ENCODE measurements at places on chromosomes 2 and 18.

DNA sequence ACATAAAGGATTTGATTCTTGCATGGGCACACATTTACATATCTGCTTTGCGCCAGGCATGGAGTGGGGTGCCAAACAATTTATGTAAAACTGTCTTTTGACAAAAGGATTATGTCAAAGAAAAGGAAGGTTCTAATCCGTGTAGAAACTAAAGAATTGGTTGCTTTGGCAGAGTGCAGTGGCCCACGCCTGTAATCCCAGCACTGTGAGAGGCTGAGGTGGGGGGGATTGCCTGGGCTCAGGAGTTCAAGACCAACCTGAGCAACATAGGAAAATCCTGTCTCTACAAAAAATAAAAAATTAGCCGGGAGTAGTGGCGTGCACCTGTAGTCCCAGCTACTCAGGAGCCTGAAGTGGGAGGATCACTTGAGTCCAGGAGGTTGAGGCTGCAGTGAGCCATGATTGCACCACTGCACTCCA lies 1.1 kb upstream of the MTERF4 start:
- no peak for DNase-seq

- no peak for DNase-seq
These were observed 5.4 kb upstream of the CERKL start for GRCh38 chr2:181662287-181662686.

- no peak for DNase-seq
These were observed 132.5 kb downstream of the CSRNP3 start for GRCh38 chr2:165601928-165602521.

DNA sequence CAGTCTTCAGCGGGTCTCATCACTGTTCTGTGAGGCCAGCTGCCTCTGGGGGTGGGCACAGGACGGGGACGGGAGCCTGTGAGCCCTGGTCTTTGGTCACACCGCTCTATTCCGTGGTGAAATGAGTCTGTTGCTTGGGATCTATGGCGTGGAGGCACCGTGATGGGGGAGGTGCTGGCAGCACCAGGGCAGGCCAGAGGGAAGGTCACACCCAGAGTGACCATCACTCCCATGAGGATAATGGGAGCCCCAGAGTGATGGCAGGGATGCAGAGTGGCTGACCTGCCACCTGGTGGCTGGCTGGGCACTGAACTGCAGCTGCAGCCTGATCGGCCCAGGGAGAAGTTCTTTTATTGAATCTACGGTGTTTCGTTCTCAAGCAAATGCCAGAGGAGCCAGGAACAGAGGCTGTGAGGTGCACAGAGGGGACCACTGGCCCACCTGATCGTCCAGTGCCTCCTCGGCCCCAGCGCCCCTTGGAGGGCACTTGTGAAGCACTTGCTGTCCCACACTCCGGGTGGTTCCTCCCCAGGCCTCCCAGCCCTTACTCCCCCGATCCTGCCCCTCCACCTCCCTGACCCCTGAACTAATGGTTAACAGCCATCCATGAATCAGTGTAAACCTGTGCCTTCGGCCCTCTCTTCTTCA lies 17.9 kb downstream of the KCNIP3 start:
- no peak for DNase-seq

GRCh38 chr2:189109921-189110397 lies 69.6 kb downstream of the COL5A2 start:
- DNase-seq, result no peak

GRCh38 chr2:126876631-126877030 lies 22.1 kb upstream of the TEX51 start:
- no peak for DNase-seq

GRCh38 chr18:45267622-45268021 lies 347.7 kb upstream of the SLC14A2 start:
- no peak for DNase-seq

- DNase-seq, result no peak
These were observed 202.8 kb upstream of the TWIST2 start for GRCh38 chr2:238645095-238645494.

DNA sequence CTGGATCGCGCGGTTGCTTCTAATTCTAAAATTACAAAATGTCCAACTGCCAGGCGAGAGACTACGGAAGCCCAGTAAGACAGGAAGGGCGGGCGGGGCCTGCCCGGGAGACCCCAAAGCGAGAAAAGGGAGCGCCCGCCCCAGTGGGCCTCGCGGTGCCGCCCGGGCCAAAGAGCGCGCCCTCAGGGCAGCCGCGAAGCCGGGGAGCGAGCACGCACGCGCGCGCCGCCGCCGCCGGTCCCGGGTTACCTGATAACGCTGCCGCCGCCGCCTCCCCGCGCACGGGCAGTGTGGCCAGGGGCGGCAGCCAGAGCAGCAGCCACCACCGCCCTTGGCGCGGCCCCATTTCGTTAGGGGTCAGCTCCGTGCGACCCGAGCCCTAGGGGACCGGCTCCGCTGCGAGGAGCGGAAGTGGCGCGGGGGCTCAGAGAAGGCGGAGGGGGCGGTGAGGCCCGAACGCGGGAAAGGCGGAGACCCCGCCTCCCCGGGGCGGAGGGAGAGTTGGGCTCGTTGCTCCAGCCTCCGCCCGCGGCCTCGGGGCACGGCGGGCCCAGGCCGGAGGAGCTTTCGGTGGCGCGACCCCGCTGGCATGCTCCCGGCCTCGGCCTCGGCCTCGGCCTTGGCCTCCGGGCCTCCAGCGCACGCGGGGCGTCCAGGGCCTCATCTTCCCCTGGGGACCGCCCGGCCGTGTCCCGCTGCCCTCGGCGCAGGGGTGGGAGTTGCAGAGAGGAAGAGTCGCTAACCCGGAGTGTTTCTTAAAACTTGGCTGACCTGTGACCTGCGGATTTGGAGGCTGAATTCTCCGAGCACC lies at the start of gene NEMP2:
Gene NEMP2 (minus strand): TSS at position 413 of the 811 bp plus-strand sequence. CDS start 67 bp downstream, at position 346.
- peak; percentile 81 for DNase-seq

GRCh38 chr2:219025637-219026585 lies 15.4 kb downstream of the CFAP65 start:
- no peak for DNase-seq

All from CD4-positive, alpha-beta T cell treated with Interleukin-21 for 1 hour (primary cell).